CD4-positive, alpha-beta T cell treated with Interleukin-4 for 4 hours (primary cell): ENCODE measurements at places on chromosomes 12 and 14.
A peak's percentile ranks its signal among the peaks of the same experiment; 100 is the strongest.

DNA sequence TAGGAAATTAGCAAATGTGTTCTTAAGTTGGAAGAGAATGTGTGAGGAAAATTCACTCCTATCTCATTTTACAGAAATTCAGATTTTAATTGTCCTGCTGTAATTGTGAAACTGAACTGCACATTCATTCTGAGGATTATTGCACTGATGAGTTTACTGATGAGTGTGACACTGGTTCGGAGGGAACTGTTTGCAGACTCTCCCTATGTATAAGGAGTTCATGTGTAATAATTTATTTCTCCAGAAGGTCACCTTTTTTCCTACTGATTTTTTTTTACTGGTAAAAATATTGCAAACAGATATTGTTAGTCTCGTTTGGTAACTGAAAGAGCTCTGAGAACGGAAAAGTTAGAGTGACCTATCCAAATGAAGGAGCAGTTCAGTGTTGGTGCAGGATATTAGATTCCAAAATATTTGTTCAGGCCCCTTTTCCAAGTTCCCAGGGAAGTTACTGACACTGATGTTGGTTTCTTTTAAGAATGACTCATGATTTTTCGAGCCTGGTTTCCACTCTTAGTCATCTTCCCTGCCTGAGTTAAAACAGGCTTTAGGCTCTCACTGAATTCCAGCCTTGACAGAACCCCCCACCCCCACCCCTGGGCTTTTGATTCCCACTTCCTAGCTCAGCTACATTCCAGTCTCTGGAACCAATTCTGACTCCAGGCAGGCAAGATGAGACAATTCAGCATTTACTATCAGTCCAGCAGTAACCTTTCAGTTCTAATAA, 18.4 kb downstream of the ANO6 start:
- no peak for DNase-seq

DNA sequence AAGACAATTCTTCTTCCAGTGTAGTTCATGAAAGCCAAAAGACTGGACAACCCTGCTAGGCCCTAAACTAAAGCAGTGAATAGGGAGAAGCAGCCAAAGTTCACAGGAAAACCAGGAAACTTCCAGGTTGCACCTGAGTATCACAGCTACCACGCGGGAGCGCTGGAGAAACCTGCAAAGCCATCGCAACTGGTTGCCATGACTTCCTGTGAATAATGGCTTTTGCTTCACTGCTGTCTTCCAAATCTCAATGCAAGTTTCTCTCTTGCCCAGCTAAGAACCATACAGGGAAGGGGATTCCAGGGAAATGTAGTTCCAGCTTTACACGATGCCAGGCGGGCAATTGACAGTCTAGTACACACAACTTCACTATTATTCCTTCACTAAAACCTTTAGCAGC, 114.1 kb downstream of the GXYLT1 start:
- DNase-seq = no peak

GRCh38 chr14:67514203-67514607, 18.9 kb upstream of the PLEKHH1 start:
- DNase-seq = no peak

DNA sequence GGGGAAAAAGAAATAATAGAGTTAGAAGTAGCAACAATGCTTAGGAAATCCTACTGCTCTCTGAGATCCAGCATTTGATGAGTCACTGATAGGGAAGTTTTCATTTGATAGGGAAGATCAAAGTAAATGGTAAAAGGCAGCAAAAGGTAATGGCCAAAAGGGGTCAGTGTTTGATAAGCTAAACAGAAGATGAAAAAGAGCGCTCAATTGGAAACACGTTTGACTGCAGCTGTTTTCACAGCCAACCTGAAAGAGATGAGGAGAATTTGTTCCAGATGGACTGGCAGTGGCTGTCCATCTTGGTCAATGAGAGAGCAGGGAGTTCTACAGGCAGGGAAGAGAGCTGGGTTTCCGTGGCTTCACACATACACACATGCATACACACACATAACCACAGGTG, 264.2 kb downstream of the TMEM132C start:
- no peak for DNase-seq

DNA sequence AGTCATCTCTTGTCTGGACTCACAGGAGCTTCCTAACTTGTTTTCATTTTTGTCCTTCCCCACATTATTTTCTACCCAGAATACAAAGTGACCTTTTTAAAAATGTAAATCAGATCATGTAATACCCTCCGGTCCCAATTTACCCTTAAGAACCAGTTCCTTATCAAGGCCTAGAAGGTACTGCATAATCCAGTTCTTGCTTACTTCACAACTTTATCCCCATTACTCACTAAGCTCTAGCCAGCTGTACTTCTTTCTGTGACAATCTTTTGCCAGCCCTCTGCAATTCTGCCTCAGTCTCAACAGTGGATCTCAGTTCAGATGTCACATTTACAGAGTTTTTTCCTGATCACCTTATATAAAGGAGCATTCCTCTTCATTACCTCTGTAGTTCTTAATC, 11.6 kb downstream of the RAP1B start:
- DNase-seq = no peak

DNA sequence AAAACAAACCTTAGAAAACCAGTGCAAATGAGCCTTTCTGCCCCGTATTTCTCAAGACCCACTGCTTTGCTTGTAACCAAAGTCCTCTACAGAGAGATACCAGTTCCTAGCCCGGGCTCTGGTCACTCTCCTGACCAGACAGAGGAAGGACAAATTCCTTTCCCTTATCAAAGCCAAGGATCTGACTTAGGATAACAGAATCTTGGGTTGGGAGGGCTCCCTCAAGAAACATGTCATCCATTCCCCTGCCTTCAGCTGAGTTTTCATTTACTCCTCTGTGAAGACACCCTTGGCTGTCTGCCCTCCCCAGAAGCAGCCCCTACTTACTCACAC, 116.0 kb upstream of the PARP11 start:
- DNase-seq = no peak

GRCh38 chr14:52080808-52081755, 12.2 kb upstream of the NID2 start:
- DNase-seq = no peak

DNA sequence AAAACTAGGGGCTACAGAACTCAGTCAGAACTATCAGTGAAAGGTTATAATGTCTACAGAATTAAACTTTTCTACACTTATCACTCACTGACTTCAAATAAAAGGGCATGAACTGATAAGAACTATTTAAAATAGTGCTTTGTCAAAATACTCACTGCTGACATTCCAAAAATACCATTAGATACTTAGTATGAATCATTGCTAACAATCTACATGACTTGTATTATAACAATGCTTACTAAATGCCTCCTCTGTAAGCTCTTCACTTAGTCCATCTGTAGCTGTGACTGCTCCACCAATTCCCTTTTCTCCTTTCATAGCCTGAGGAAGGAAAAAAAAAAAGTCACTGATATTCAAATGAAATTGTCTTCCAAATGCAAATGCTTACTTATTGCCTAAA, 17.0 kb downstream of the NFYB start:
- no peak for DNase-seq

DNA sequence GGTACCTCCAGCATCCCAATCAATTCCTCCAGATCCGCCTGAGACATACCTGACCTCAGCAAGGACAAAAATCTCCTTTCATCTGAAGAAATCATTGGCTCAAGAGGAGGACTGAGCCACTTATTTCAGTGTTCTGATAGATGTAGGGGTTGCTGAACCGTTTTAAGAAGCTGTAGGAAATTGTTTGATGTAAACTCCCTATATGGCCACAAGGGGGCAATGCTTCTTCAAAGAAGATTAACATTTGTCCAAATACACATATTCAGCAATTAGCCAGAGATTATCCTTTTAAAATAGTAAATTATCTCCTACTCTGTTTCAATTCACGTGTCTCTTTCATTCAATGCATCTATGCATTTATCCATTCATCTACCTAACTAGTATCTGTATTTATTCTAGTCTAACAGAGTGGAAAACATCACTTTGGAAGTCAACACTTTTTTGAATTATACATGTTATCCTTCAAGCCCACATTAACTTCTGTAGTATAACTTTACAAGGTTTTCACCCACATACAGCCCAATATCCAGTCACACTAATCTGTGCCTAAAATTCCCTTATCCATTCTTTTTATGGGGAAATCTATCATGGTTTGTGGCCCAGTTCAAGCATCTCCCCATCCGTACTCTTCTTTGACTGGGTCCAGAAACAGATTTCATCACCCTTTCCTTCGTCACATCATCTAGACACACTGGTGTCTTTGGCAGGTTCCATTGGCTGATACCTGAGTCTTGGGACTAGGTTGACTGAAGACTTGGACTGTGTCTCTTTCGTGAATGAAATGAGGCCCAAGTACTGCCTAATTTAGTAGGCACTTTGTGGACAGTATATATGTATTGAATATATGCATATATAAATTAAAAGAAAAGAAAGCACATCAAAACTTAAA, 411.0 kb upstream of the OR4E1 start:
- DNase-seq = peak; percentile 53

DNA sequence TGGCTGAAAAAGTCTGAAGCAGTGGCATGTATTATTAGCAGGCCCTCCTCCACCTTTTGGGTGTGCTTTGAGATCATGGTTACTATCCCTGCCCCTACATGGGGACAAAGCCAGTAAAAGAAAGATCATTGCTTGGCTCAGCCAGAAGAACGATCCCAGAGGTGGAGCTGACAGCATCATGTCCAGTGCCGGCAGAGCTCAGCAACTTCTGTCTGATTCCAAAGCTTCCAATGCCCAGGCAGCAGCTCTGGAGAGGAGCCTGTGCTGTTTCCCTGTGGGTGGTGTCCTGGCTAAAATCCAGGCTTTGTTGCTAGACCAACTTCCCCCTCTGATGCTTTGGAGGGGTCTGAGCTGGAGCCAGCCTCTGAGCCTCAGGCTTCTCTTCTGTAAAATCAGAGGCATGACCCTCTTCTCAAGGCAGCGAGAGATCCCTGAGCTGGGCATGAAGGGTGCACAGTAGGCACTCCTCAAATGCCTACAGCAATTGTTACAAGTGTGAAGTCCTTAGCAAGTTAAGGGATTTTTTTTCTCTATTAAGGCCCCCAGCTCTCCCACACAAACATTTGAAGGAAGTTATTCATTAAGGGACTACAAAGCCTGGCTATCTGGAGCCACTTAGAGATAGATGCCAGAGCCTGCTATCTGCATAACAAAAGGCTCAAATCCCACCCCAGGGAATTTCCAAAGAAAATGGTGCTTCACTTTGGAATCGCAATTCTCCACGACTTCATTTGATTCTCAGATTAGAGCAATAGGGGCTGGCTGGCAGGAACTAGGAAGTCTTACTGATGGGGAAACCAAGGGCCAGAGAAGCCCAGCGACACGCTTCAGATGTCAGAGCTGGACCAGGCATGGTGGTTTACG, 10.9 kb upstream of the GSC start:
- DNase-seq = no peak

DNA sequence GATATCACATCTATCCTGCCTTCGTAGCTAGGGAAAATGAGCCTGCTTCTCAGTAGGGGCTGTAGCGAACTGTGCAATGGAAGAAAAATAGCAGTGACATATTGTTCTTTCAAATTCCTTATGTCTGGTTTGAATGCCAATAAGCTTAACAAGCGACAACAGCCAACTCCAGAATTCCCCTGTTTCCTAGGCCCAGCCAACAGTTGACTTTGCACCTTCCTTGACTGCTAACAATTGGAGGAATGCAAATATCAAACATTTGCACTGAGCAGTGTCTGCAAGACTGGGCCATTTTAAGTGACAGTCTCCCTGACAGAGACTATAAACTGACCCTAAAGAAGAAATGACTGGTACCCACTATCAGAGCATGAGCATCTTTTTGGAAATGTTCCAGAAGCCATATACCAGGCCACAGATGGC, 12.0 kb upstream of the SERPINA1 start:
- no peak for DNase-seq

DNA sequence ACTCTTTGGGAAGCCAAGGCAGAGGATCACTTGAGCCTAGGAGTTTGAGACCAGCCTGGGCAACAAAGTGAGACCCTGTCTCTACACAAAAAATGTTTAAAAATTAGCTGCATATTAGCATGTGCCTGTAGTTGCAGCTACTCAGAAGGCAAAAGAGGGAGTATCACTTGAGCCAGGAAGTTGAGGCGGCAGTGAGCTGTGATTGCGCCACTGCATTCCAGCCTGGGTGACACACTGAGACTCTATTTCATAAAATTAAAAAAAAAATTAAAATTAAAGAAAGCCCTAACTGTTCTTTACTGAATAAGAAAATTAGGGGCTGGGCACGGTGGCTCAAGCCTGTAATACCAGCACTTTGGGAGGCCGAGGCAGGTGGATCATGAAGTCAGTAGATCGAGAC, 27.0 kb downstream of the SENP1 start:
- no peak for DNase-seq

GRCh38 chr14:104678346-104678745, 11.1 kb upstream of the INF2 start:
- no peak for DNase-seq

DNA sequence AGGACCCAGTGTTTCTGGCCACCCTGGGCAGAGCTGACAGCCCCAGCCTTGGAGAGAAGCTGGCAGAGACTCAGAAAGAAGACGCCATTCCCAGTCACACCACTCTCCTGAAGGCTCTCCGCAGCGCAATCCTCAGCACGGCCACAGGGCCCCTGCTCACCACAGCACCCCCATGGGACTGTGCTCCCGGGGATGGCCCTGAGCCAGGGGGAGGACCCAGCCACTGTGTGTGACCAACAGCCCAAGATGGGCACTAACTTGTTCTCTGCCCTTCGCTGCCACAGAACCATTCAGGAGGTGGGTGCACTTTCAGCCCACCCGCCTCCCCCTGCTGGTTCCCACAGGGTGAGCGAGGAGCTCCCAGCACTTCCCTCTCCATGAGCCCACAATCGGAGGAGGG, 57.1 kb downstream of the CCNK start:
- no peak for DNase-seq

GRCh38 chr12:115341442-115341841, 657.5 kb upstream of the TBX3 start:
- no peak for DNase-seq

DNA sequence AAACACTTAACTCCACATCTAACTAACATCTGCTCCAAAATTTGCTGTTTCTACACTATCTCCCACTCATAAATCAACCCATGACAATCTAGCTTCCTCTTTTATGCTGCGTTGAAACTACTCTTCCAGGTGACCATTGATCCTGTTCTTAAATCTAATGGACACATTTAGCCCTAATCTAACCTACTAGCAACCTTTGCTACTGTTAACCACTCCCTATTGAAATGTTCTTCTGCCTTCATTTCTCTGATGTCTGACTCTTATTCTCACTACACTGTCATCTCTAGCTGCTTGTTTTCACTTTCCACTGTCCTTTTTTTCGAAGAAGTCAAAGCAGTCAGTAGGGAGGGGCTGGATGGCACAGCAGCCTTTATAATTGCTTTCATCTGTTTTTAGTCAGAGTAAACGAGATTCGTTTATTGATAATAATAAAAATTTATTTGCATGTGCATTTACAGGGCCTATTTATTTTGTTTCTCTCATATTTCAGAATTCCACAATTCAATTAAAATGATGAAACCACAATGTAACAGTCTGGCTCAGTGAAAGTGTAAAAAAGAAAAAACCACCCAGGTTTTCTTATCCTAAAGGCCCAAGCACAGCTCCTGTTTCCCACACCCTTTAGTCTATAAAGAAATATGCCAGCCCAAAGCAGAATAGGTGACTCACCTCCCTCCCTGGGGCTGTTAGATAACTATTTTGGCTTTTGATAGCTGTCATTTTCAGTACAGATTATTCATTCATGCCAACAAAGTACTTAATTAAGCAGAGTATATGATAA, 44.9 kb downstream of the ATP2B1 start:
- peak; percentile 61 for DNase-seq
